Ascending aorta (tissue), 2 donors: ENCODE measurements at places on chromosomes 6 and 20.

DNA sequence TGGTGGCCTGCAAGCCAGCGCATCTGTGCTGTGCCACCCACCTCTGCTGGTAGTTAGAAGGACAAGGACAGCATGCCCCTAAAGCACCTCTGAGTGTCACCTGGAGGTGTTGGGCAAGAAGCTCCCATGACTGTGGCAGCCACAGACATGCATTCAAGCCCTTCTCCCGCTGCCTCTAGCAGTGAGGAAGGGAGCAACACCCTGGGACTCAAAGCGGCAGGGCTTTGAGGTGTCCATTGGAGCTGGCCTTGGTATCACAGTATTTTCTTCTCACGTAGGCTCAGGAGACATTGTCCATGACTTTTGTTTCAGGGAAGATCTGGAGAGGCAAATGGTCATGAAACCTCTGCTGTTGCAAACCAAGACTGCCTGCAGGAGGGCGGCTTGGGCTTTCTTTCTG, 140.8 kb upstream of the RIN2 start:
- no peak for DNase-seq

- DNase-seq: no peak
These were observed 301.8 kb downstream of the TBC1D32 start for GRCh38 chr6:121032268-121033006.

GRCh38 chr20:11982289-11982954, 64.7 kb downstream of the BTBD3 start:
- no peak for DNase-seq

DNA sequence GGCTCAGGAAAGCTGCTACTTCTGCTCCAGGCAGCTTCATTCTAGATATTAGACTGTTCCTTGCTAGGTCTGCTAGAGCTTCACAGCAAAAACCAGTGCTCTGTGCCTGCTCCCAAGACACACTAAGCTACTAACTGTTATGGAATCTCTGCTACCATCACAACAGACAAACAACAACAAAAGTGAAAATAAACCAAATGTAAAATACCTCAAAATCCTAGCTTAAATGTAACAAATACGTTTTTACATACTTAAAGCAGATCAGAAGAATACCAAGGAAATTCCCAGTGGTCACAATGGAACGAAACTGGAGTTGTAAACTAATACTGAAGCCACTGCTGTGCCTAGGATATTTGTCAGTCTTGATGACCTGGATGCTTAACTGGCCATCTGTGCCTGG, 84.6 kb upstream of the EZR start:
- no peak for DNase-seq

DNA sequence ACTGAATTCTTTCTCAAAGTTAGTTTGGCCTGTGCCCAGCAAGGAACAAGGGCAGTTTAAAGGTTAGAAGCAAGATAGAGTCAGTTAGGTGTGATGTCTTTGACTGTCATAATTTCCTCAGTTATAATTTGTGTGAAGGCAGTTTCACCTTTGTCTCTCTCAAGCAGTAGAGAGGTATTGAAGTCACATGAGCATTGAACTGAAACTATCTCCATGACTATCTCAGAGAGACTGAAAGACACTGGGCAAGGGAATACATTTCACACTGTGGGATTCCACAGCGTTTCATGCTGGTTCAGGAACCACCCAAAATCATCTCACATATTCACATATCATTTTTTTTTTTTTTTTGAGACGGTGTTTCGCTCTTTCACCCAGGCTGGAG, 366.1 kb downstream of the PREX1 start:
- no peak for DNase-seq
